AG04450 (cell line): ENCODE measurements at places on chromosomes 2 and 18. TPM values are rescaled to one million over a fixed set of nuclear protein-coding genes. Genes with fewer than 3 reads are reported as not detected.

FIGLA gene
- not detected in 2 replicates for polyA plus RNA-seq

DUSP19 gene
- 2.3 and 3.6 TPM in 2 replicates for polyA plus RNA-seq

ZNF804A gene
- 3.5 and 6.2 TPM in 2 replicates for polyA plus RNA-seq

AOX1 gene
- polyA plus RNA-seq, result 5.6 and 7.9 TPM in 2 replicates

FBXO36 gene
- 1.8 and 2.0 TPM in 2 replicates for polyA plus RNA-seq

DNA sequence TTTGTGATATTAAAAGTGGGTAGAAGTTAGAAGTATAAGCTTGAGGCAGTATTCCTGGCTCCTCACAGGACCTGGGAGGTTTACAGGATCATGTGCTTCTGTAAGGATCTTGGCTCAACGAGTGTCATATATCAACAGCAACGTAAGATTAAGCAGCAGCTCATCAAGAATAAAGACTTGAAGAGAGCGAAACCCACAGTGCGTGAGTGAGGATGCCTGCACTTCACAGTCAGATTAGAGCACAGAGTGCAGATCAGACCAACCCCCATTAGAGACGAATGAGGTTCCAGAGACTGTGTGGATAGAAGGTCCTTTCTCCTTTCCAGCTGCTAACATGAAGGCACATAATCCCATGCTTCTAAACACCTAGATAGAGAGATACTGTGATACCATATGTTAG is 1656.7 kb upstream of the NXPH2 start:
- no peak for DNase-seq

DNA sequence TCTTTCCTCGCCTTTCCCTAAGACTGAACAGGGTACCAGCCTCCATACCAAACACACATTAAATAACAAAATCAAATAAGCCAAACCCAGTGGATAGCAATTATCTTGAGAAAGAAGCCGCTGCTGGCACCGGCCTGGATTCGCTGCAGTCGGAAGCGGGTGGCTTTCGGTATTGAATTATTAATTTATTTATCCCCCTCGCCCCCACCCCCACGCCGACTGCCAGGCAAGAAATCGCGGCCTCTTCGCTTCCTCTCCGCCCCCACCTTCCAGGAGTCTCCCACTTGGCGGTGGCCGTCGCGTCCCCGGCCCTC is 370 bp upstream of the ZNF804A start:
- DNase-seq, result no peak

GRCh38 chr18:62357079-62357719 is 32.1 kb downstream of the TNFRSF11A start:
- no peak for DNase-seq
